Bone marrow (tissue), 2 donors: ENCODE measurements at places on chromosomes 4 and X.
A peak's percentile ranks its signal among the peaks of the same experiment; 100 is the strongest.

DNA sequence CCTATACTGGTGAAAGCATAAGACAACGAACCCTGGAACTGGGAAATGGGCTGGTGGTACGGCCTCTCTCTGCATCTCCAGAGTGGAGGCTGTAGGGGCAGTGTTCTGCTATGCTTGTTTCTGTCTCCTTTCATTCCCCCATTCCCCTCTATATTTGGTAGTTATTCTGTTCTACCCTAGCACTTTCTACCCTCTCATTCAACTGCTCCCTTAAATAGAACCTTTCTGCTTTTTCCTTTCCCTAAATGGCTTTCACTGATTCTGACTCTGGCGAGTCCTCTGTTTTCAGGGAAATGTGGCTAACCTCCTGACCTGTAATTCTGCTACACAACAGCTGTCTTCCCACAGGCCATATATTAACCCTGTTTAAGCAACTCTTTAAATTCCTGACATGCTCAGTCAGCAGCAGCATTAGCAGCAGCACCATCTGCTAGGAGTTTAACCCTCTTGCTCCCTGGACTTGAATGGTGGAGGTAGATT, 94.2 kb downstream of the CXCL13 start:
- no peak for DNase-seq

DNA sequence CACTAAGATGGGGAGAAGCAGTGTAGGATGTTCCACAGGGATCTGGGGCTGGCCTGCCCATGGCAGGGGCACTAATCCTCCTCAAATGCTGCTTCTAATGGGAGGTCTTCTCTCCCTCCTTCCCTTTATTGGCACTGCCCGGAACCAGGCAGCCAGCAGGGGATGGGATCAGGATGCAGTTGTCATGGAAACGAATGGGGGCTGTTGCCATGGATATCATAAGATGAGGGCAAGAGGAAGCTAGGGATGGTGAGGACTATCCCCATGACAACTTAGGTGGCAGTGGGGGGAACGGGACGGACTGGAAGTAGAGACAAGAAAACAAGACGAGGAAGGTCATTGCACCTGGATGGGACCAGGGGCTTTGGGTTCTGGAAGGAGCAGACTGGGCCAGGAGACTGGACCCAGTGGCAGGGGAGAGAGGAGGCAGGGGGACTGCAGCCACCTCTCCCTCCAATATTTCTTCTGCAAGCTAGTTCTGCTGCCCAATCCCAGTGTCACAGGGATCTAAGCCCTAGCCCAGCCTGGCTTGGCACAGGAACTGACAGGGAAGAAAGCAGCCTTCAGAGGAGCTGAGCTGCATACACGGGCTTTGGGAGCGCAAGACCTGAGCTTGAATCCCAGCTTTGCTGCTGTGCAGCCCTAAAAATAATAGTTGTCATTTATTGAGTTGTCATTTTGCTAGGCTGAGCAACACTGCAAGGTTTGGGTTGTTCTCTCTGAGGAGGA, 19.0 kb downstream of the IQSEC2 start:
- no peak for DNase-seq

DNA sequence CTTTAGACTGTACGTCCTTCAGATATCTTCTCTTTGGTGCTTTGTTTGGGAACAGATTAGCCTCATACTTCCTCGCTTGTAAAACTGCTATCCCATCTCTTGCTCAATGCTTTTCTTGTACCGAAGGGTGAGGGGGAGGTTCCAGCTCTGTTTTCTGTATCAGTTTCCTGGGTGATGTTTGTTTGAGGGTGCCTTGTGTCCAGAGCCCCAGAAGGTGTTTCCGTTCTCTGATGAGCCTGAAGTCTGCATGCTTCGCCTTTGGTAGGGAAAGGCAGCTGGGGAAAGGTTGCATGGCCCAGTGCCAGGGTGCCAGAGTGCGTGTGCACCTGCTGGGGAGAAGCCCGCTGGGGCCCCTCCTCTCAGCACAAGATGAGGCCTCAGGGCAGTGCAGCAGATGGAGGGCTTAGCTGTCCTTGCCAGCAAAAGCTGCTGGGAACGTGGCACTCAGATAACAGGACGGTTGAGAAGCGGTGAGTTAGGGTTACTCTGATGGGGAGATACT, 73.7 kb downstream of the TBL1X start:
- no peak for DNase-seq

DNA sequence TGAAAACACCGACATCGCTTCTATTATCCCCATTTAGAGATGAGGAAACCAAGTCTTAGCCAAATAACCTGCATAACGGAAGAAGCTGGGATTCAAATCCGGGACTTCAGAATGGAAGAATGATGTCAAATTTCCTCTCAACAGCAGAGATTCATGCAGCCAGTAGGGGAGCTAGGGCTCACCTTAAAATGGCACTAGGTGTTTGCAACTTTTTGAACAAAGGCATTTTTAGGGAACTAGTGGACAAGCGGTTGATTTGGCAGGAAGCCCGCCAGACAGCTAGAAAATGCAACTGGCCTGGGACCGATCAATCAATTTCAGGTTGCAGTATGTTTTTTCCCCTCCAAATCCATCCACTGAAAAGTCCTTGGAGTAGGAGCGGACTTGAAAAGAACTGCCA, 224.2 kb downstream of the PTTG2 start:
- DNase-seq, result no peak

DNA sequence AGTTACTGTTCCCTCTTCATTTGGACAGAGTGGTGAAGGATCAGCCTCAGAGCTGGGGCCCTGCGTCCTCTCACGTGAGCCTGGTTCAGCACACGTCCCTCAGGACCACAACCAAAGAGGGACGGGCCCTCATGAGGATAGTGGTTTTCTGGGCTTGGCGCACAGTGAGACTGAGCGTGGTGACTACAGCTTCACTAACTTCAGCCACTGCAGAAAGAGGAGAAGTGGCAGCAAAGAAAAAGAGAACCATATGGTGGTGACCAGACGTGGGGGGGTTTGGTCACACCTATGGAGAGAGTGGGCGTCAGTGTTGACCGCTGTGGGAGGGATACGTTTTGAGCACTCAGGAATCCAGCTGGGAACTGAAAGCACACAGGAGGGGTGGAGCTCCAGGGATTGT, 21.8 kb upstream of the TNIP3 start:
- DNase-seq, result no peak

DNA sequence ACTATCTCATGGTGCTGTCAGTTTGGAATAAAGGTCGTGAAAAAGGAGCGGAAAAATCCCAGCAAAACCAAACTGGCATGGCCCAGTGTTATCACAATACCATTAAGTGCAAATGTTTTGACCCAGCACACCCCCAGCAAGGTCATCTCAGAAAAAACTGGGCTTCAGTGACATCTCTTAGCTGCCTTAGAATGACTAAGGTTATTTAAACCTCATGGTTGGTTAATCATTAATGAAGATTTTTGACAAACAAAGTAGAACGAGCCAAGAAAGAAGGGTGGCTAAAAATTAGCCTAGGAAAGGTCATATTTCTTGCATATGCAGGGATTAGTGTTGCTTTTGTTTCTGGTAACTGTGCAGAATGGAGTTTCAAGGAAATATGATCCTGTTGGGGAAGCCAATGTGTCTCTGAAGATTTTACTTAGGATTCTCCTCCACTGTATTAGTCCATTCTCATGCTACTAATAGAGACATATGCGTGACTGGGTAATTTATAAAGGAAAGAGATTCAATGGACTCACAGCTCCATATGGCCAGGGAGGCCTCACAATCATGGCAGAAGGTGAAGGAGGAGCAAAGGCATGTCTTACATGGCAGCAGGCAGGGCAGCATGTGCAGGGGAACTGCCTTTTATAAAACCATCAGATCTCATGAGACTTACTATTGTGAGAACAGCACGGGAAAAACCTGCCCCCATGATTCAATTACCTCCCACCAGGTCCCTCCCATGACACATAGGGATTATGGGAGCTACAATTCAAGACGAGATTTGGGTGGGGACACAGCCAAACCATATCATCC, 83.5 kb downstream of the CHRNA9 start:
- DNase-seq, result no peak

- no peak for DNase-seq
Measured at GRCh38 chr4:173879509-173879908, 349.5 kb upstream of the HAND2 start.

- DNase-seq, result no peak
Measured at GRCh38 chr4:182885738-182886077, 31.5 kb downstream of the DCTD start.

- peak; percentile 0 for DNase-seq
Measured at GRCh38 chrX:68196939-68197791, 236.1 kb downstream of the OPHN1 start.

DNA sequence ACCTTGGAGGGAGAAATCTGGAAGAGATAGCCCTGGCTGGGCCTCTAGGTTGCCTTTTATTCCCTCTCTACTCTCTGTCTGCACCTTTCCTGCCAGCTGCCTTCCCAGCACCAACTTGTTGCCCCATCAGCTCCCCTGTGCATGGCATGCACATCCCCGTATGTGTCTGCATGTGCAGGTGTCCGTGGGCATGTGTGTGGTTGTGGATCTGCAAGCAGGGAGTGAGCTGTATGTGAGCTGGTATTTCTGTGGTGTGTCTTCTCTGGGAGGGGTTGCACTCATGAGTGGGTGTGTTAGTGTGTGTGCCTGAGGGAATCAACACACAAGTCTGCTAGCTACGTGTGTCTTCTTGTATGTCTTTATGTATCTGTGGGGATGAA, 9.9 kb downstream of the L1CAM start:
- DNase-seq, result no peak

DNA sequence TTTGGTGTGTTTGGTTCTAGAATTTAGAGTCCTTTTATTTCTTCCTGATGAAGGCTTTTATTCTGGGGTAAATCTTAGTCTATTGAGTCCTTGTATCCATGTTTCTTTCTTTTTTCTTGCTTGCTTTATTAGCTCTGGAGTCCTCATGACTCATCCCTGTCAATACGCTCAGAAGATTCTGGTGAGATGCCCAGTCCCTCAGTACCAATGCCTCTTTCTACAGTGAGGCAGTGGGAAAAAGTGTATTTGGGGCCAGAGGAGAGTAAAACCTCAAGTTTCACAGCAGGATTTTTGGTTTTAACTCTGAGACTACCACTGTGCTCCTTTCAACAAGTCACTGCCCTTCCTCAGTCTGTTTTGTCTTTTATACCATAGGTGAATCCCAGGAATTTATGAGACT, 368.0 kb downstream of the GBA3 start:
- no peak for DNase-seq

DNA sequence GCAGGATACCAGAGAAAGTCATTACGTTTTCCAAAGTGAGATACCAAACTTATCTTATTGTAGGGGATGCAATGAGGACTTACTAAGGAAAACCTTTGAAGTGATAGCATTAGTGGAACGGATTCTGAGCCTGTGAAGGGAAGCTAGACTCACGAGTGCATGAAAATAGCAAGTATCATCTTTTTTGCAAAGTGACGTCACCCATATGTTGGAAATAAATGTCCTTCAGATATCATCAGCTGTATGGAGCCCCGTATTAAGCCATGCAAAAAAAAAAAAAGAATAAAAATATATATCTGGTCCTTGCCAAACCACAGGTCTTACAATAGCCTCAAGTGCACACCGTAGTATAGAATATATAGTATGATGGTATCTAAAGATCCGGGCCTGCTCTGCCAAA, 46.8 kb upstream of the ITM2A start:
- DNase-seq, result no peak

- DNase-seq, result no peak
Measured at GRCh38 chr4:8185930-8186329, 13.2 kb upstream of the SH3TC1 start.

GRCh38 chr4:182901337-182901736, 15.8 kb downstream of the DCTD start:
- DNase-seq, result no peak

GRCh38 chr4:154781126-154781982, at the start of gene RBM46:
RBM46 (plus strand) TSS chr4:154781272; CDS start chr4:154796753, 15,481 bp downstream.
- no peak for DNase-seq

DNA sequence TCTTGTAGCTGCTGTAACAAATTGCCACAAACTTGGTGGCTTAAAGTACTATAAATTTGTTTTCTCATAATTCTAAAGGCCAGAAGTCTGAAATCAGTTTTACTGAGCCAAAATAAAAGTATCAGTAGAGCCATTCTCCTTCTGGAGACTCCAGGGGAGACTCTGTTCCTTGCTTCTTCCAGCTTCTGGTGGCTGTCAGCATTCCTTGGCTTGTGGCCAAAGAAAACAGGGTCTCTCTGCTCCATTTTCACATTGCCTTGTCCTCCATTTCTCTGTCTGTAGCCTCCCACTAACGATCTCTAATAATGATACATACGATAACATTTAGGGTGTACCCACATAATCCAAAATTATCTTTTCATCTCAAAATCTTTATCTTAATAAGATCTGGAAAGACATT, 200.4 kb downstream of the MAB21L2 start:
- no peak for DNase-seq

DNA sequence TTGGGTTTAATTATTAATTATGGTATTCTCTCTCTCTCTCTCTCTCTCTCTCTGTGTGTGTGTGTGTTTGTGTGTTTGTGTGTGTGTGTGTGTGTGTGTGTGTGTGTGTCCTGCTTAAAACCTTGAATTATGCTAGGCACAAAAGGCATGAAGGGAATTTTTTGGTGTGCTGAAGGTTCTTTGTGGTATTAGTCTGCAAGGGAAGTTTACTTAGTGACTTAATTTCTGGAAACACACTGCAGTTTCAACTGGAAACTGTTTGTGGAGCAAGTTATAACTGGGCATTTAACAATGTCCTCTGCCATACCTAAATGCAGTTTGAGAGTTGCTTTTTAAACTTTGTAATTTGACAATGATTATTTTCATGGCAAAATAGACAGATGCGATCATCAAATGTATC, 111.7 kb downstream of the FRMPD4 start:
- no peak for DNase-seq

DNA sequence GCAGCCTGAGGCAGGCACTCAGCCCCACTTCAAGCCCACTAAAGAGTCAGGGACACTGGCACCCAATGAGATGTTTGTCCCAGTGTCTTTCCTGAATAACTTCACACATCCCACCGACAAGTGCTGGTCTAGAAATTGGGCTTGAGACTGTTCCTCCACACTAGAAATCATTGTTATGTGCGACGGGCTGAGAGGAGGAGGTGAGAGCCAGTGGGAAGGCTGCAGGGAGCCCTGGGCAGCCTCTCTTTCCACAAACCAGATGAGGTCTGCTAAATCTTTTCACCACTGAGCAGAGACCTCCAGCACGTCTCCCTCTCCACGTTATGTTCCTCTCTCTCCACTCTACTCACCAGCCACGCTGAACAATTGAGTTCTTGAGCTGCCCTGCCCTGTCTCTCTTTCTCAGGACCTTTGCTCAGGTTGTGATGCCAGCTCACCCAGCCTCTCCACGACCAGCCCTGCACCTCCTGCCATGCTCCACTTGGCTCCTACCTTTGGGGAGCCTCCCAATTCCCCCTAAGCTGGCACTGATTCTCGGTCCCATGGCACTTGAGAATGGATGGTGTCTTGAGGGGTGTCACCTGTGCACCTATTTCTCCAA, 8.4 kb downstream of the SCD5 start:
- DNase-seq, result no peak

DNA sequence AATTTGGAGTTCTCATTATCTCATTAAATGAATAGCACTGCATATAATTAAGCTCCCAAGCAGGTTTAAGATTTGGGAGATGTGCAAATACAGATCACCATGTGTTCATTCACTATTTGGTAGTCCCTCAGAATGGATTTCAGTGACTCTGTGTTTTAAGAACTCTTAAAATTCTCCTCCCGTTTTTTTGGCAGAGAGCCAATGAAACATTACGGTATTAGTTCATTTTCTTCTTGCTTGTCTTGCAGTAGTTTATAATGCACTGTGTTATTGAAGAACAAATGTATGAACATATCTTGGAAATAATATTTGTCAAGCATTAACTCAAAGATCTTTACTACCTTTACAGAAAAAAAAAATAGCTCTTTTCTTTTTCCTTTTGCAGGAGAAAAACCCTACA, 32.7 kb downstream of the KLF3 start:
- DNase-seq, result no peak
